ENCODE measurements at places on chromosomes 12 and 14. TPM values are rescaled to one million over a fixed set of nuclear protein-coding genes. Genes with fewer than 3 reads are reported as not detected.

GRCh38 chr12:120093336-120093591, 23.3 kb downstream of the RAB35 start:
- peaks cover 16% of the 10 kb centered on the region for H3K4me1 ChIP-seq
- peaks cover 9% of the 10 kb centered on the region for H3K36me3 ChIP-seq
- no peak for DNase-seq
- H3K4me3 ChIP-seq = no peak overlapping the region

GRCh38 chr12:25301798-25302197, 51.1 kb upstream of the KRAS start:
- peak; percentile 34 for DNase-seq
- H3K27ac ChIP-seq = no peak overlapping the region
- H3K36me3 ChIP-seq = no peaks in the 10 kb centered on the region
- H3K4me3 ChIP-seq = no peak overlapping the region
- H3K4me1 ChIP-seq = no peaks in the 10 kb centered on the region

The HOXC9 gene
- total RNA-seq = not detected

The CIT gene
- 30.3 TPM for total RNA-seq

The PRPH gene
- total RNA-seq = 0.53 TPM

- H3K27me3 ChIP-seq = no peaks in the 10 kb centered on the region
- H3K36me3 ChIP-seq = no peaks in the 10 kb centered on the region
- H3K4me3 ChIP-seq = no peak overlapping the region
- peaks cover 14% of the 10 kb centered on the region for H3K4me1 ChIP-seq
- H3K27ac ChIP-seq = peak overlapping the region; percentile 75
Measured at GRCh38 chr12:19451196-19451595, 11.9 kb downstream of the AEBP2 start.

- H3K27ac ChIP-seq = no peak overlapping the region
- no peaks in the 10 kb centered on the region for H3K27me3 ChIP-seq
- H3K36me3 ChIP-seq = no peaks in the 10 kb centered on the region
Measured at GRCh38 chr14:21940887-21941856, 267.6 kb upstream of the OR4E1 start.

All from cardiac muscle cell (in vitro differentiated cells and primary cell).